Colonic mucosa (tissue), 4 donors: ENCODE measurements at places on chromosomes 3 and 15. TPM values are rescaled to one million over a fixed set of nuclear protein-coding genes. Genes with fewer than 3 reads are reported as not detected.

DNA sequence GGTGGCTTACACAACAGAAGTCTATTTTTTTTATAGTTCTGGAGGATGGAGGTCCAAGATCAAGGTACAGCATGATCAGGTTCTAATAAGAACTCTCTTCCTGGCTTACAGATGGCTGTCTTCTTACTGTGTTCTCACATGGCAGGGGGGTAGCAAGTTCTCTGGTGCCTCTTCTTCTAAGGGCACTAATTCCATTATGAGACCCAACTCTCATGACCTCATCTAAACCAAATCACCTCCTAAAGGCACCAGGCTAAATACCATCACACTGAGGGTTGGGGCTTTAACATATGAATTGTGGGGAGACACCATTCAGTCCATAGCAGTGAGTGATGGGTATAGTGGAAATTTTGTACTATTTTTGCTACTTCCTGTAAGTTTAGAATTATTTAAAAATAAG lies 75.2 kb upstream of the SLC4A7 start:
- no peak for DNase-seq

GRCh38 chr3:106371971-106372805 lies 503.4 kb upstream of the CBLB start:
- DNase-seq, result no peak

VWA5B2 gene
- total RNA-seq, result 2.3 TPM

CFAP100 gene
- total RNA-seq, result not detected

GRCh38 chr15:64149424-64149823 lies 2.1 kb upstream of the SNX22 start:
- peak; percentile 35 for DNase-seq

PLCH1 gene
- total RNA-seq, result 11.0 TPM

- no peak for DNase-seq
Measured at GRCh38 chr15:77070180-77070494, 772 bp downstream of the TSPAN3 start.

HGD gene
- 48.5 TPM for total RNA-seq

DNA sequence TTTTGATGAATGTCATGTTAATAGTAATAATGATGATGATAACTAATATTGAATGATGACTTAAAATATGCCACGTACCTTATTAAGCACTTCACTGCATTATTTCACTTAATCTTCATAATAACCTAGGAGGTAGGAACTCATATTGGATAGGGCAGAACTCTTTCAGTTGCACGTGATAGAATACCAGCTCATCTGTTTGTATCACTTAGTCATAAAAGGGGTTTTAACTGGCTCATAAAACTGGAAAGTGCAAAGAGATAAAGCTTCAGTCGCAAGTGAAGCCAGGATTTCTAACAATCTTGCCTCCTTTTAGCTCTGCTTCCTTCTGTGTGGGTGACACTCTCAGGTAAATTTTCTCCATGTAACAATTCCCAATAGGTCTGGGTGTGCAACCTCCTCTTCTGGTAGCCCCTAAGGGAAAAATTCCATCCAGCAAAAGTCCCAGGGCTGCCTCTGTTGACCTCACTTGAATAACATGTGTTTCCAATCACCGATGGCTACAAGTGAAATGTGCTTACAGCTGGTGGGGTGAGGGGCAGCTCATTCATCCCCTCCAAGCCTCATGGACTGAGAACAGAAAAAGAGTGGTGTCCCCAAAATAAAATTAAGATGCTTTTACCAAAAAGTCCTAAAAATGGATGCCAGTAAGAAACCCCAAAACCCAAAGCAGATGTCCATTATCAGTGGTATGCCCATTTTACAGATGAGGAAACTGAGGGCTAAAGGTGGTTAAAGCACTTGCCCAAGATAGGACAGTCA lies 9.3 kb downstream of the GXYLT2 start:
- no peak for DNase-seq

DNA sequence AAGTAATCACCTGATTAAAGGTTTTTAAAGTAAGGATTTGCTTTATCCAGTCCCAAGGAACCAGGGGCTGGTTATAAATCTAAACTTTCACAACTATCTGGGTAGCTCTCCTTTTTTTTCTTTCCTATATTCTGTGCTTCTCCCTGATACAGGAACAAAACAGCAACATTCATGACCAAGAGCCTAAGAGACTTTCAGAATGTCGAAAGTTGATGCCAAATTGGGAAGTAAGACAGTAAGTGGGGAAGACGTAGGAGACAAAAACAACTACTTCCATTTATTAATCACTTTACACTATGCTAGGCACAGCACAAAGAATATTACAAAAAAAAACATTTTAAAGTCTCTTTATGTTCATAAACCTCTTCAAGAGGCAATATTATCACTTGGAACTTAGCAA lies 211.6 kb downstream of the MAGI1 start:
- DNase-seq, result no peak

GRCh38 chr3:151556596-151556995 lies 95.7 kb upstream of the IGSF10 start:
- DNase-seq, result no peak

DNA sequence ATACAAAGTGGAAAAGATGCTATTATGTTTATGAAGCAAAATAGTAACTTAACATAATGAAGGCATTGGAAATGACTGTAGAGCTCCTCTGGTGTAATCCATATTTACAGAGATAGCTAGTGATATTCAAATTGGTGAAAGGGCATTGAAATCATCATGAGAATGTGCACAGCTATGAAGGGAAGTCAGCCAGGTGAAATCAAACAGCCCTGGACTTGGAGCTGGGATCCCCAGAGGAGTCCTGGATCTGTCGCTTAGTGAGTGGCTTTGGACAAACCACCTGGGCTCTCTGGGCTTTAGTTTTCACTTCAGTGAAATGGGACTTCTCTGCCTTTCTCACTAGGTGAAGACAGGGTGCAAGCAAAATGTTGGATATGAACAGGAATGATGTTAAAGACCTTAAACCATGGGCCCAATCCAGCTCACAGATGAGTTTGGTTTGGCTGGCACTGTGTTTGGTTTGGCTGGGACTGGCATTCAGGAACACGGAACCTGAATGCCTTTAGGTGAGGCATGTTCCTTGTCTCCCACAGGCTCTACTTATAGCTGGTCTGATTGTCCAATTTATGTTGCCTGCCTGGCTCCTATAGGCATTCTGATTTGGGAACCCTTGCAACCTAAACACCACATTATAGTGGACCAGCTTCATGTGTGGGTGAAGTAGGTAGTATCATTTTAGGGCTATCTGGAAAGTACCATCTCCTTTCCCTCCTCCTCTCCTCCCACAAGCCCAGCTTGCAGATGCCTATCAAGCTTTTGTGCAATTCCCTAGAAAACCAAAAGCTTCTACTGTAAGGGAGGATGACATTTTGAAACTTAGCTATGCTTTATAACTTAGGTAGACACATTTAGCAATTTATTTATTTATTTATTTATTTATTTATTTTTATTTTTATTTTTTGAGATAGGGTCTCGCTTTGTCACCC lies 110.6 kb upstream of the TNFAIP8L3 start:
- no peak for DNase-seq

DNA sequence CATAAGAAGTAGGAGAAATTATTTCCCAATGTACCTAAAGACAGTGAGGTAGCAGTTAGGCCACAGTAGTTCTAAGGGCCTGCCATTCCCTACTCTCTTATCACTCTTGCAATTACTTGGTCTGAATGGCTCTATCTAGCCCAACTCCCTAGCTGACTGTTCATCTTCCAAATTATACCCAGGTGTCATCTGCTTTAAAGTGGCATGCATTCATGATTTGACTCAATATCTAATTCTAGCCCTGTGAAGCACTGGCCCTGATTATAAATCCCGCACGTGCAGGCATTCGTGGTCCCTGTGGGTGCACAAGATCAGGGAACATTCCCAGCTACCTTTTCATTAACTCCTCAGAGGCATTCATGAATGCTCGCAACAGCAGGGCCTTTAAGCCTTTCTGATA lies 43.1 kb upstream of the ZNF774 start:
- no peak for DNase-seq

DNA sequence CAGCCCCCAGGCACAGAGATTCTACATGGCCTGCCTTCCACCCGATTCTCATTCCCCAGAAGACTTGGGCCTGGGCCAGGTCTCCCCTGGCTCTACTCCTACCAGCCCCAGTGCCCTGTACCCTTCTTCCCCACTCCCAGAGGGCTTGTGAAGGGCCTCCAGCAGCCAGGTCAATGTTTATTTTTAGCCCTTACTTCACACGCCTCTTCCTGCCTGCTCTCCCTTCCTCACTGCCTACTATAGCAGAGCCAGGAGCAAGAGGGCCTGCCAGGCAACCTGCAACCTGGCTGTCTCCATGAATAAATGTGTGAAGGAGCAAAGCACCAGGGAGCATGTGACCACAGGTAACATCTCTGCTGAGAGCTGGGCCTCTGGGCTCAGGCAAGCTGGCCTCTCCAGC lies 26.4 kb upstream of the APEH start:
- DNase-seq, result no peak

- DNase-seq, result no peak
Measured at GRCh38 chr15:60890375-60891230, 338.5 kb downstream of the RORA start.

GOLGA6L24 gene
- total RNA-seq, result not detected

DNA sequence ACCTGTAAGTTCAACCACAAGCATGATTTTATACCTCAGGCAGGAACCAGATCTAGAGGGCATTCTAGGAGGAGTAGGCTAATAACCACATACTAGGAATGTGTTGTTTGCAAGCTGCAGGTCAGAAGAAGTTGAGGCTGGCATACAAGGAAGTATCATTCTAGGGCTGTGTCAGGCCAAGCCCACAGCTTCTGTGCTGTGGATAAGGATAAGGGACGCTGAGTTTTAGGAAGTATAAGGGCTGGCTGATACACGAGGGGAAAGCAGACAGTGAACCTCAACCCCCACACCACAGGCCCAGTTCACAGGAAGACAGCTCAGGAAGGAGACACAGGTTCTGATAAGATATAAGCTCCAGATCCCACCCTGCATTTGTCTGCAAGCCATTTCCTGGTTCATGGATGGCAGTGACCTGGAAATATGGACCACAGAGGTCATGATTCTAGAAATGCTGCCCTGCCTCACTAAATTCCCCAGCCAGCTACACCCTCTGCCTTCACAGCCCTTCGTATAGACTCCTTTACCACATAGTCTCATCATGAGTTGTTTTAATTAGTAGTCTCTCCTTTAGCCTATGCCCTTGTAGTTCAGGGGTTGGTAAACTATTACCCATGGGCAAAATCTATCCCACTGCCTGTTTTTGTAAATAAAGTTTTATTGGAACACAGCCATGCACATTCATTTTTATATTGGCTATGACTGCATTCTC lies 260.7 kb downstream of the OPA1 start:
- DNase-seq, result peak; percentile 54

- no peak for DNase-seq
Measured at GRCh38 chr3:157046520-157046919, 113.4 kb downstream of the CCNL1 start.

KIF7 gene
- 1.1 TPM for total RNA-seq

GRCh38 chr3:30286811-30287210 lies 319.6 kb upstream of the TGFBR2 start:
- no peak for DNase-seq

- no peak for DNase-seq
Measured at GRCh38 chr3:177770383-177771230, 573.3 kb upstream of the TBL1XR1 start.

SERINC4 gene
- total RNA-seq, result 0.21 TPM

GRCh38 chr15:95795386-95795785 lies 535.1 kb upstream of the NR2F2 start:
- DNase-seq, result no peak

NDUFAF3 gene
- 98.4 TPM for total RNA-seq

COL8A1 gene
- total RNA-seq, result 1.9 TPM

DNA sequence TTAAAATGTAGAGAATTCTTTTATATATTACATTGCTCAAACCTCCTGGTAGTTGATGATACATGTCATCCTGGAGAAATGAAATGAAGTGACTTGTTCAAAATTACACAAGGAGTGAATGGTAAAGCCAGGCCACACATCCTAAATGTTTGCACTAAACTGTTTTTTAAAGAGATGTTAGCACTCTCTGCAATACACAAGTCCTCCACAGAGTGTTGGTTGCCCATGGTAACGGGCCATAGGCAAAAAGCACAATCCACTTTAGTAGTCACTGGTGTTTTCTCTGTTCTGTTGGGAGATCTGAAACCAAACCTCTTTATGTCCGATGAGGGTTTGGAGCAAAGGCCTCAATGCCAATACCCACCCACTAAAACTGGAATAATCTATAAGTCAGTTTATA lies 907.4 kb downstream of the NTRK3 start:
- DNase-seq, result no peak

- no peak for DNase-seq
Measured at GRCh38 chr15:33808720-33809457, 159.4 kb upstream of the CHRM5 start.

SAMMSON gene
- total RNA-seq, result not detected

AGTR1 gene
- 0.47 TPM for total RNA-seq

GRCh38 chr3:98777801-98778220 lies 14.7 kb downstream of the ST3GAL6 start:
- no peak for DNase-seq

DNA sequence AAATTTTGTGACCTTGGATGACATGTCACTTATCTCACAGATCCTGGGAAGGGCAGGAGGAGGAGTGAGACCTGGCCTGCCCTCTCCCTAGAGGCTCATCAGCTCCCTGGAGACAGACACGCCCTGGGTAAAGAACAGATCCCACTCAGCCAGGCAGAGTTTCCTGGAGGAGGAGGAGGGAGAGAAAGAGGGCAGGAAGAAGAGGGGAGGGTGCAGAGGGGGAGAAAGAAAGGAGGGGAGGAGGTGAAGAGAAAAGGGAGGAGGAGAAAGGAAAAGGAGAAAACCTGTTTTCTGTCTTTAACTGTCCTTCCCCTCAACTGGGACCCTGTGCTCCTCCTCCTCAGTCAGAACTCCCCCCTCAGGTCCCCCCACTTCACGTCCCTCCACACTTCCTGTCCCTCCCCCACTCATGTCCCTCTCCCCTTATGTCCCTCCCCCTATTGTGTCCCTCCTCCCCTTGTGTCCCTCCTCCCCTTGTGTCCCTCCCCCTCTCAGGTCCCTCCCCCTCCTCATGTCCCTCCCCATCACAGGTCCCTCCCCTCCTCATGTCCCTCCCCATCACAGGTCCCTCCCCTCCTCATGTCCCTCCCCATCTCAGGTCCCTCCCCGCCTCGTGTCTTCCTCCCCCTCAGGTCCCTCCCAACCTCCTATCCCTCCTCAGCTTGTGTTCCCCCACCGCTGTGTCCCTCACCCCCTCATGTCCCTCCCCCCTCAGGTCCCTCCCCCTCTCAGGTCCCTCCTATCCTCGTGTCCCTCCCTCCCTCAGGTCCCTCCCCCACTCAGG lies 52.3 kb upstream of the CGNL1 start:
- DNase-seq, result peak; percentile 88
